Muscle of back (tissue), 13 donors: ENCODE measurements at places on chromosomes 4 and X. TPM values are rescaled to one million over a fixed set of nuclear protein-coding genes. Genes with fewer than 3 reads are reported as not detected.

DNA sequence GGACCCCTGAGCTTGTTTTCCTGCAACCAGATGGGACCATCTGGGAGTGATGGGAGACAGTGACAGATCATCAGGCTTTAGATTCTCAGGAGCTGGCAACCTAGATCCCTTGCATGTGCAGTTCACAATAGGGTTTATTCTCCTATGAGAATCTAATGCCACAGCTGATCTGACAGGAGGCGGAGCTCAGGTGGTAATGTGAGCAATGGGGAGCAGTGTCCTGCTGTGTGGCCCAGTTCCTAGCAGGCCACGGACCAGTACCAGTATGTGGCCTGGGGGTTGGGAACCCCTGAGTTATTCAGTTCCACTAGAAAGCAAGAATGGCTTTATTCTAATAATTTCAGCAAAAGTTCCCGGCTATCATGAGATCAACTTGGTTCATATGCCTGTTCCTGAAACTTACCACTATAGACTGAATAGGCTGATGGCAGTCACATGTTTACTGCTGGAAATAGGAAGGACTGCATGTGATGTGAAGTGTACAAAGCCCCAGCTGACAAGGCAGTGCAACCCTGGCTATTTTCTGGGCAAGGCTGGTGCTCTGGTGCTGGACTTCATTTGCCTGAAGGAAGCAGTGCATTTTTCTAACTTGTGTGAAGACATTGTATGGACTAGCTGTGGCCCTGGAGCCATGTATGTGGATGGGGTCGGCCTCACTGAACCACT, 107.2 kb downstream of the SPRY1 start:
- DNase-seq: no peak

DNA sequence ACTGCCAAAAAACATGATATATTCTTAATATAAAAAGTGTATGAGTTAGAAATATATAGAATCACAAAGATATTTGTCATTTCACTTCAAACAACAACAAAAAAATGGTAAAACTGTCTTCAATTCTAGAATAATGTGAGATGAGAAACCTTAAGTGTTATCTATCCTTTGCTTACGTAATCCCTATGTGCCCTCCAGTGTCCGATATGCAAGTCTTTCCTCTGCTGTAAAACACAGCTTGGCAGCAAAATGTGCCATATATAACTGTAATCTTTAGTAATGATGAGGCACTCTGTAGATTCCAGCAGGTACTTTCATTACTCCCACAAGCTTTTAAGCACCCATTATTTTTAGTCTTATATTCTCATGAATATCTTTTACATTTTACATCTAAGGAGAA, 555.1 kb upstream of the FRG1 start:
- DNase-seq: no peak

- DNase-seq: no peak
Observed at GRCh38 chr4:38987491-38987890, 44.7 kb downstream of the TMEM156 start.

The HMGB2 gene
- 153 TPM for polyA plus RNA-seq

- DNase-seq: peak; percentile 36
Observed at GRCh38 chrX:111490688-111491087, 20.8 kb upstream of the SERTM2 start.

DNA sequence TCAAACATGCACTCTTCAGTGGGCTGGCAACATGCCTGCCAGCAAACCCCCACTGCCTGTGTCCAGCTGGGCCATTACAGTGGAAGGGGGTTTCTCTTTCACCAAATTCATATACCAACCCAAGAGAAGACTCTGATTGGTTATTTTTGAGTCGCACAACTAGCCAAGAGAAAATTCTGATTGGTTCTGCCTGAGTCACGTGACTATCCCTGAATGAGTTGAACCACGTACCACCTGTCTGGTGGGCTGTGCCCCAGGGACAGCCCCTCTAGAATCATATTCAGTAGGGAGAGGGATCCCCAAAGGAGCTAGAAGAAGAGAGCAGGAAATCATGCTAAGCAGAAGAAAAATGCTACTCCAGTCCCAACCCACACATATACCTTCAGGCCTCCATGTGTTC, 313.1 kb downstream of the STK32B start:
- no peak for DNase-seq
